Hematopoietic multipotent progenitor cell treated with erythropoietin and hydrocortisone succinate and interleukin-3 and kit ligand, for 17 days (in vitro differentiated cells): ENCODE measurements at places on chromosomes 6 and 20.
A peak's percentile ranks its signal among the peaks of the same experiment; 100 is the strongest.

GRCh38 chr20:36093025-36093803 lies 61.3 kb upstream of the EPB41L1 start:
- no peak for DNase-seq

DNA sequence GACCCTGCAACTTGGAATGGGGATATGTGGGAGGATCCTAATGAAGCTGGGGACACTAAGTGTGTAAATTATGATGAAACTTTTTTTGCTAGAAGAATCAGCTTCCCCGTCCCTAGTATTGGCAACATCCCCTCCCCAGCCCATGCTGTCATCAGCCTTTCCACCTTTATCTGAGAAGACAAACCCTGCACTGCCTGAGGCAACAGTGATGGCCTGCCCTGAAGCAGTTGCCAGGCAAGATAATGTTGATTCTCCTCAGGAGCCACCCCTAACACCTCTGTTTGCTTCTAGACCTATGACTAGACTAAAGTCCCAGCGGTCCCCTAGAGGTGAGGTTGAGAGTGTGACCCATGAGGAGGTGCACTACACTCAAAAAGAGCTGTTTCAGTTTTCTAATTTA lies 27.1 kb downstream of the MICA start:
- DNase-seq, result no peak

- DNase-seq, result no peak
Observed at GRCh38 chr20:41881466-41882046, 263.4 kb upstream of the CHD6 start.

- DNase-seq, result no peak
Observed at GRCh38 chr20:933029-933428, 16.9 kb upstream of the ANGPT4 start.

GRCh38 chr6:73451223-73452106 lies 632 bp downstream of the CGAS start:
- no peak for DNase-seq

DNA sequence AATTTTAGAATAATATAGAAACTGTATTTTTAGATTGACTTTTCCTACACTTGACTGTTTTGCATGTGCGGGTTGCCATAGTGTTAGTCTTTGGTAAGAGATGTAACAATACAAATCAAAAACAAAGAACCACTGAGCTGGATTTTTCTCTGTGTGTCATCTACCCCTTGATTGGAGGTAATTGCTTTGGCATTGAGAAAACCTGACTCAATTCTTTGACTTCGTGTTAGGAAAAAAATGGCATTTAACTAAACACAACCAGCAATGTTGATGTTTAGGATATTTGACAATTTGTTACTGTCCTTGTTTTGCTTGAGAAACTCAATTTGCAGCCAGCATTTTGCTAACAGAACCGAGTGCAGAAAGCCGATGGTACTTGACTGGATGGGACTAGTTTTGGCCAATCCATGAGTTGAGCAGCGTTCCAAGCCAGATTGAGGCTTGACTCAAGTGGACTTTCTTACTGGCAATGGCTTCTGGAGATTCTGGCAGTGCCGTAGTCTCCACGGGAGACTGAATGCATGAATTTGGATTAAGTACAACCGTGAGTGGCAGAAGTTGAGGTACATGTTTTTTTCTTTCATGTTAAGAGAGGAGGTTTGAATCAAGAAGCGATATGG lies 17.1 kb downstream of the TPBG start:
- no peak for DNase-seq

GRCh38 chr20:257419-257818 lies at the start of gene DEFB132:
TSS of gene DEFB132 (plus strand) at chr20:257724. CDS start at chr20:257779, 55 bp downstream.
- DNase-seq, result no peak

GRCh38 chr20:60201198-60201835 lies 243.1 kb downstream of the CDH26 start:
- no peak for DNase-seq

DNA sequence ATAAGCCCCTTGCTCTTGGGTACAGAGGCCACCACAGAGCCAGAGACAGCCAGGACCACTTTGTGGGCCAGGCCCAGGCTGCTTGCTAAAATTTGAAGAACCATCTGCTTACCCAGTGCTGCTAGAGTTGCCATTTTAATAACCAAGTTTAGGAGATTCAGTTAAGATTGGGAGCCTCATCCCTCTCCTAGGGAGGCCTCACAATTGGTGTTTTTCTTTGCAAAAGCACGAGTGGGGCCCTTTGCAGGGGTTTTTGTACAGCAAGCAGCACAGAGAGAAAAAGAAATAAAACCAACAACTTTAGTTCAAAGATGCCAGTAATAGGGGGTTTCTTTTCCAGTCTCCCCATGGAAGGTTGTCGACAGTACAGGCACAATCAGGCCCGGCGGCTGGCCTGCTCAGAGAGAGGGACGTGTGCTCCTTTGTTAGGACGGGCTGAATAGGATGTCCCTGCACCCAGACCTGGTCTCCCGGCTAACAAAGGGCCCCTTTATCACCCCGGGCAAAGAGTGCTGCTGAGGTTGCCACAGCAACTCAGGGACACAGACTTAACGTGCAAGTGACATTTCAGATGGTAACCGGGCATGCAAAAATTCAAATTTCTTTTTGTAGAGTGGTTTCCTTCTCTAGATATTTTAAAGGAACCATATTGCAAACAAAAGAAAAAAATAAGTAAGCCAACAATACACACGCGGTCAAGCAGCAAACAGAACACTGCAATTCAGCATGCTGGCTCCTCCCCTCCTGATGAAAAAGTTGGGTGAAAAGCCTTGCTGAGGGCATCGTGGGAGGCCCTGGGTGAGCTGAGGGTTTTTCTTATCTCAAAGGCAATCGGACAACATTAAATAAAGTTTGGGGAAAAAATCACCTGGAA lies 10.5 kb upstream of the TOX2 start:
- DNase-seq, result no peak

- no peak for DNase-seq
Observed at GRCh38 chr6:13874191-13874549, 50.6 kb upstream of the RNF182 start.

GRCh38 chr20:46699651-46700359 lies 9.6 kb upstream of the SLC2A10 start:
- peak; percentile 23 for DNase-seq

DNA sequence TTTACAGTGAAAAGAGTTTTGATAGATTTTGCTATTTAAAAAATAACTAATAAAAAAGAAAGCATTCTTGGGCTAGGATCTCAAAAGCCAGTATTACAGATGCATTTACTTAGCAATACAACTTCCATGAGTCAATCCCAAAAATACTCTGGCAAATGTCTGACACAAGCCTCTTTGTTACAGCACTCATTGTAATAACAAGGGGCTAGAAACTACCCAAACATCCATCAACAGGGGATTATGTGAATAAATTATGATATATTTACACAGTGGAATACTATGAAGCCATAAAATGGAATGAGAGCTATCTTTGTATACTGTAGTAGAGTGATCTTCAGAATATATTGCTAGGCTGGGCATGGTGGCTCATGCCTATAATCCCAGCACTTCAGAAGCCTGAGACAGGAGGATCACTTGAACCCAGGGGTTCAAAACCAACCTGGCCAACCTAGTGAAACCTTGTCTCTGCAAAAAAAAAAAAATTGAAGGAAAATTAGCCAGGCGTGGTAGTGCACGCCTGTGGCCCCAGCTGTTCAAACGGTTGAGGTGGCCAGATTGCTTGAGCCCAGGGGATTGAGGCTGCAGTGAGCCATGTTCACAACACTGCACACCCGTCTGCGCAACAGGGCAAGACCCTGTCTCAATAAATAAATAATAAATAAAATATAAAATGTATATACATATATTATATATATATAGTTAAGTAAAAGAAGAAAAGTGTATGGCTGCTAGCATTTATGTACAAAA lies 34.7 kb upstream of the TOP1 start:
- no peak for DNase-seq

DNA sequence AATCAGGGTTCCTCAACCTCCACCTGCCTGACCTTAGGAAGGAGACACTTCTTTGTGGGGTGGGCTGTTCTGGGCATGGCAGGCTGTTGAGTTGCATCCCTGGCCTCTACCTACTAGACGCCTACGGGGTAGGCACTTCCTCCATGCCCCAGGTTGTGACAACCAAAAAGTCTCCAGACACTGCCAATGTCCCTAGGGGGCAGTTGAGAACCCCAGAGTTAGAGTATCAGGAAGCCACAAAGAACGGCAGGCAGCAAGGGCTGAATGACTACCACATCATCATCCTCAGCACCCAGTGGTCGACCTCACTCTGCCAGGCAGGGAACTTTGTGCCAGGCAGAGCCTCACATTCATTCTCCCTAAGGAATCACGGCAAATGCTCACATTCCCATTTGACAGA lies 21.5 kb downstream of the PMEPA1 start:
- no peak for DNase-seq

GRCh38 chr6:10837622-10837994 lies 731 bp downstream of the MAK start:
- DNase-seq, result peak; percentile 12

GRCh38 chr6:25660512-25660911 lies 8.5 kb downstream of the SCGN start:
- DNase-seq, result no peak

GRCh38 chr6:45454008-45454911 lies 76.5 kb upstream of the SUPT3H start:
- no peak for DNase-seq

DNA sequence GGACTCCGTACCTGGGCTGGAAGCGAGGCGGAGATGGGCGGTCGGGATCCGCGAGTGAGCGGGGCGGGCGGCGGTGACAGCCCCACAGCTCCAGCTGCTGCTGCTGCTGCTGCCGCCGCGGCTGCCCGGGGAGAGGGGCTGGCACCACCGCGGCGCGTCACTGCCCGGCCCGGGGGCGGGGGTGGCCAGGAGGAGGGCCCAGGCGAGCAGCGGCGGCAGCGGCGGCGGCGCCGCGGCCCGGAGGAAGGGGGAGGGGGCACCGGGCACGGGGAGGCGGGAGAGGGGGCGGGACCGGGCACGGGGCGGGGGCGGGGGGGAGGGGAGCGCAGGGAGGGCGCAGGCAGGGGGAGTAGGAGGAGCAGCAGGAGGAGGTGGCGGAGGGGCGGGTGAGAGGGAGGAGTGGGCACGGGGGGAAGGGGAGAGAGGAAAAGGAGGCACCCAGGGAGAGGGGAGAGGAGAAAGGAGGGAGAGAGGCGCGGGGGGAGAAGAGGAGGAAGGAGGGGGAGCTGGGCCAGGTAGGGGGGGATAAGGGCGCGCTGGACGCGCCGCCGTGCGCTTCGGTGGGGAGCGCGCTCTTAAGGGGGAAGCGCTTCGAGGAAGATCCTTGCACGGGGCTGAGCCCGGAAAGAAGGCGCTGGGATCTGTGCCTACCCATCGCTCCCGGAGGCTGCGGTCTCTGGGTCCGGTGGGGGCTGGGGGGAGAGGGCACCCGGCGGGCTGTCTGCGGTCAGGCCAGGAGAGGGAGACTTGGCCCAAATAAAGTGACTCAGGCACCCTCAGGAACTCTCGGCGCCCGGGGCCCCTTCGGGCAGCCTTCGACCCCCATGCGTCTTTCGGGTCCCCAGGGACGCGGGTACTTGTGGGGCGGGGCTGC lies 101.5 kb downstream of the NOL4L start:
- no peak for DNase-seq

DNA sequence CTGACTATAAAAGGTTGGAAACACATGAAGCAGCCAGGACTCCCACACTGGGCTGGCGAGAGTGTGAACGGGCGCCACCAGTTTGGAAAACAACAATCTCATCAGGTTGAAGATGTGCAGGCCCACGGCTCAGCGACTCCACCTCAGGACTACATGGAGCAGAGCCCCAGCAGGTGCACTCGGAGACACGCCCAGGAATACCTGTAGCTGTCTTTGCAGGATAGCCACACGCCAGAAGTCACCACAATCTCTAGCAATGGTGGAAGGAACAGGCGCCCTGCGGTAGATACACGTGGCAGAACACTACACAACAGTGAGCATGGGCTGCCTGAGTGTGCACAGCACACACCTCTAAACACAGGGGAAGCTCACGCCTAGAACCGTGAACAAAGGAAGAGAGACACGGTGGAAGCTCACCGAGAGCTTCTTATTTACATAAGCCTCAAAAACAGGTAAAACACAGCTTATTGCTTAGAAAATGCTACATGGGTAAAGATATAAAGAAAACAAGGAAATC lies 28.7 kb upstream of the RPS6KA2 start:
- no peak for DNase-seq

- no peak for DNase-seq
Observed at GRCh38 chr6:107122748-107123147, 7.4 kb upstream of the BEND3 start.

GRCh38 chr6:32436995-32437836 lies 2.5 kb upstream of the HLA-DRA start:
- DNase-seq, result no peak
